ENCODE measurements at places on chromosomes 1 and 21.
A peak's percentile ranks its signal among the peaks of the same experiment; 100 is the strongest.

- no peak for DNase-seq
Measured at GRCh38 chr1:111585447-111586086, 34.0 kb upstream of the RAP1A start.

GRCh38 chr1:117635805-117636204 is 30.0 kb downstream of the TENT5C start:
- no peak for DNase-seq

- DNase-seq: no peak
Measured at GRCh38 chr1:90334137-90334536, 339.2 kb downstream of the ZNF326 start.

DNA sequence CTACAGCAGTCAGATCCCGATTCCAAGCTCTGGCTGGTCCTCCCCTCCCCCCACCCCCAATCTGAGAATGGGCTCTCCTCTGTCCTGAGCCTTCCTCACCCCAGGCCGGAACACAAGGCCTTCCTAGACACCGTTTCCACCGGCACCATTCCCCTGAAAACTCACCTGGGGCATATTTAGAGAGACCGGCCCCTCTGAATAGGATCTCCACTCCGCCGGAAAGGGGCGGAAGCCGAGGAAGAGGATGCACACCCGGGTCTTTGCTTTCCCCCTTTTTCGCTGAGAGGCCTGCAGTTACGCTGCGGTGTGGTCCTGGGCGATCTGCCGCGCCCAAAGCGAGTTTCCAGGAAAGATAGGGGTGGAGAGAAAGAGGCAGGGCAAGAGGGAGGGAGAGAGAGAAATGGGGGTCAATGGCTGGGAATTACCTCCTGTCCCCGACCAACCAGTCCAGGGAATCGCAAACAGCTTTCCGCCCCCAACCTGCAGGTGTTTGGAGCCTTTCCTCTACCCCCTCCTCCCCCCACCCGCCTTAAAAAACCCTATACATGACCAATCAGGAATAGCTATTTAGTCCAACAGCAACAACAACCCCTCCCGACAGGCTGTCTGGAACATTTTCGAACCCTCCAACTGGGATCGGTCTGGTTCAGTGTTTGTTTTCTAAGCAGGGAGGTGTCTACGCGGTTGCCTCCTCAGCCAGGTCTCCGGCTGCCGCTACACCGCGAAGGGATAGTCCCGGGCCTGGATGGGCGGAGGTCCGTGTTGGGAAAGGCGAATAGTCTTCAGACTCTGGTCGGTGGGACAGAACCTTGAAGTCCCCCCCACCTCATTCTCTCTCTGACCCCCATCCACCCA is 2.8 kb downstream of the TAL1 start:
- no peak for DNase-seq

DNA sequence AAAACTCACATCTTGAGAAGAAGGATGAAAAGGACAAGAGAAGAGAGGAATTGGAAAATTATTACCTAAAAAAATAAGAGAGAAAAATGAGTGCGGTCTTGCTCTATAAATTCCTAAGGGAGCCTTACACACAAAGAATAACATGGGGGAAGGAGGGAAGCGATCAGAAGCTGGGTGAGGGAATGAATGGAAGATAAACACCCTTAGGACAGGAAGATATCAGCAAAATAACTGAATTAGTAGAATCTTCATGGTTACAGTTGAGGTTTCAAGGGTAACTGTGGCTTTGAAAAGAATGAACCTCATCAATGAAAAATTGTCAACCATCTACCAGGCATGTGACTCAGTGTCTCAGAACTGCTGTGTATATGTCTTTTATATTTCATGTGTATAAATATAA is 192.5 kb upstream of the FOXD3 start:
- DNase-seq: no peak

- no peak for DNase-seq
Measured at GRCh38 chr1:56133522-56134472, 445.6 kb downstream of the PLPP3 start.

GRCh38 chr1:58768191-58768731 is 15.6 kb downstream of the JUN start:
- DNase-seq: no peak

DNA sequence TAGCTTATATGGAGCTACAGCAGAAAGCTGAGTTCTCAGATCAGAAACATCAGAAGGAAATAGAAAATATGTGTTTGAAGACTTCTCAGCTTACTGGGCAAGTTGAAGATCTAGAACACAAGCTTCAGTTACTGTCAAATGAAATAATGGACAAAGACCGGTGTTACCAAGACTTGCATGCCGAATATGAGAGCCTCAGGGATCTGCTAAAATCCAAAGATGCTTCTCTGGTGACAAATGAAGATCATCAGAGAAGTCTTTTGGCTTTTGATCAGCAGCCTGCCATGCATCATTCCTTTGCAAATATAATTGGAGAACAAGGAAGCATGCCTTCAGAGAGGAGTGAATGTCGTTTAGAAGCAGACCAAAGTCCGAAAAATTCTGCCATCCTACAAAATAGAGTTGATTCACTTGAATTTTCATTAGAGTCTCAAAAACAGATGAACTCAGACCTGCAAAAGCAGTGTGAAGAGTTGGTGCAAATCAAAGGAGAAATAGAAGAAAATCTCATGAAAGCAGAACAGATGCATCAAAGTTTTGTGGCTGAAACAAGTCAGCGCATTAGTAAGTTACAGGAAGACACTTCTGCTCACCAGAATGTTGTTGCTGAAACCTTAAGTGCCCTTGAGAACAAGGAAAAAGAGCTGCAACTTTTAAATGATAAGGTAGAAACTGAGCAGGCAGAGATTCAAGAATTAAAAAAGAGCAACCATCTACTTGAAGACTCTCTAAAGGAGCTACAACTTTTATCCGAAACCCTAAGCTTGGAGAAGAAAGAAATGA is 37.6 kb downstream of the CENPF start:
- peak; percentile 20 for DNase-seq

- no peak for DNase-seq
Measured at GRCh38 chr1:108100148-108100547, 100.0 kb downstream of the SLC25A24 start.

DNA sequence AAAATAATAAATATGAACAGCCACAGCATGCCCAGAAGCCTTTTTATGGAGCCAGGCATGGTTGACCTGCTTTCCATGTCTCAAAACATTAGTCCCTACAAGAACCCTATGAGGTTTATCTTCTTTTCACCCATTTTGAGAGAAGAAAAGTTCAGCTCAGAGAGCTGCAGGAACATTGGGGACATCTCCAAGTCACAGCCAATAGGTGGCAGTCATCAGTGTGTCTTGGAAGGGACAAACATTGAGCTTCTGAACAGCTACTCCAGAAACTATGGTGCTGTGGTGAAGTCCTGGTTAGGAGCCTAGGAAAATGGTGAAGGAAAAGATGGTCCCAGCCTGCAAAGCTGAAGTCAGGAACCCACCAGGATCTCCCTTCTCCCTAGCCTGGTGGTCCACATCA is 73.6 kb downstream of the JMJD4 start:
- no peak for DNase-seq

DNA sequence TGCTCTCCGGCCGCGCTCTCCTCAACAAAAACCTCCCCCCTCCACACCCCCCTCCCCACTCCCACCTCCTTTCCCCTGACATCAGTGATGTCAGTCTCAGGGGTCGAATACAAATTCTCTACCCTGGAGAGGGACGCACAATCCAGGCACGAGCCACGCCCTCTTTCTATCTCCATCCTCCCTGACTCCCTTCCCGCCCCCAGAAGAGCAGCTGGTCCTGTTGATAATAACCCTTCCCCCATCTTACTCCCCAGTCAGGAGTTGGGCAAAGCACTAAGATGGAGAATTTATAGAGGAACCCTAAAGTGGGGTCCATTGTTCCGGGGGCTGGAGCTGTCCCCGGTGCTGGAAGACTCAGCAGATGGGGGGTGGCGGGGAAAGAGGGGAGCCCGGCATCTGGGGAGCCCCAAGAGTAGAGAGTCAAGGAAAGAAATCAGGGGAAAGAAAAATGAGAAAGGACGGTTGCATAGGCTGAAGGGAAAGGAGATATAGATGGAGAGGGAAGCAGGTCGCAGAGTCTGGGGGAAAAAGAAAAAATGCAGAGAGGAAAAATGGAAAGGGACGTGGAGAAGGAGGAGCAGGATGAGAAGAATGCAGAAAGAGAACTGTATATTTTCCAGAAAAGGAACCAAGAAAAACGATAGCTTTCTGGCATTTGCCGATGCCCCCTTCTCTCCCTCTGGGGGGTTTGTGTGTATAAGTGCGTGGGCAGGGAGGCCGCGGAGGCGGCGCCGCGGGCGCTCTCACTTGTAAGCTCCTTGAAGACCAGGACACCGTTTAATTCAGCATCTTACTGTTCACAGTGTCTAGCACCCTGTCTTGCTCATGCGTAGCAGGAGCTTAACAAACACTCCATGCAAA is at the start of gene CELF3:
Gene CELF3, minus strand, starts transcription at position 33 of the 861 bp plus-strand sequence. CDS start 783 bp downstream, outside the sequence.
- DNase-seq: no peak

- no peak for DNase-seq
Measured at GRCh38 chr1:87437663-87438295, 109.1 kb downstream of the LMO4 start.

- DNase-seq: no peak
Measured at GRCh38 chr1:63326473-63327380, 4.4 kb downstream of the FOXD3 start.

GRCh38 chr1:210624722-210625121 is 296.0 kb downstream of the HHAT start:
- no peak for DNase-seq

GRCh38 chr1:6621429-6622391 is 3.0 kb upstream of the THAP3 start:
- DNase-seq: no peak

GRCh38 chr1:24961334-24961733 is 31.3 kb upstream of the RUNX3 start:
- no peak for DNase-seq

- DNase-seq: no peak
Measured at GRCh38 chr1:220572416-220572815, 44.5 kb downstream of the MARK1 start.

DNA sequence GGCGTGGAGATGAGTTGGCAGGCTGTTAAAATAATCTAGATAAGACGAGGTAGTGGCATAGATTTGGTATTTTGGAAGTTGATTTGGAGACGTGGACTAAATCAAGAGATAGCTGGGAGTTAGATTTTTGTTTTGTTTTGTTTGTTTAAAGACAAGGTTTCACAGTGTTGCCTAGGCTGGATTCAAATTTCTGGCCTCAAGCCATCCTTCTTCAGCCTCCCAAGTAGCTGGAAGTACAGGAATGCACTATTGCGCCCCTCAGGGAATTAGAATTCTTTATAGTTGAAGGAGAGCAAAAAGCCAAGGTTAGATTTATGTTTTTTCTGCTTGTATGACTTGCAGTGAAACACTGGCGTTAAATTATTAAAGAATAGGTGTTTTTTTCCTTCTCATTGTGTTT is 22.3 kb upstream of the SNRPE start:
- no peak for DNase-seq

DNA sequence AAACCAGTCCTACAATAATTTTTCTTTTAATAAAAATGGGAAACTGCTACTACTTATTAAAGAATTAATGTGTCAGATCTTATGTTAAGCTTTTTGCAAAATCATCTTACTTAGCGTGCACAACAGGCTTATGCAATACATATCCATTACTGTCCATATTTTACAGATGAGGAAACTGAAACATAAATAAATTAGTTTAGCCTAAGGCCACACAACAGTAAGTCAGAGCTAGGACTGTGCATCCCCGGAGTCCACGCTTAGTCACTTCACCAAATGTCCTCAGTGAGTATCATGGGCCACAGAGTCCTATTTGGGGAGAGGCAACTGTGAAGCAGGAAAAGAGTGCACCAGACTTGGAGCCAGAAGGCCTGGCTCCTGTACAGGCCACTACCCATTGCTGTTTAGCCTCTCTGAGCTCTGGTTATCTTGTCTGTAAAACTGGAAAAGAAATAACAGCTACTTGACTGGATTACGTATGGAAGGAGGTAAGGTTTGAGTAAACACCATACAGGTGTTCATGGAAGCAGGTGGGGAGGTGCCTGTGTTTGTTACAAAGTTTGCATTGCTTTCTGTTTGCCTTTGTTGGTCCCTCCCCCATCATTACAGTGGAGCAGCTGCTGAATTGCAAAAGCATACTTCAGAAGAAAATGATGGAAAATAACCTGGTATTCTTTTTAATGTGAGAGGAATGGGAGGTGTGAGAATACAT is 192.8 kb downstream of the FCRL5 start:
- no peak for DNase-seq

DNA sequence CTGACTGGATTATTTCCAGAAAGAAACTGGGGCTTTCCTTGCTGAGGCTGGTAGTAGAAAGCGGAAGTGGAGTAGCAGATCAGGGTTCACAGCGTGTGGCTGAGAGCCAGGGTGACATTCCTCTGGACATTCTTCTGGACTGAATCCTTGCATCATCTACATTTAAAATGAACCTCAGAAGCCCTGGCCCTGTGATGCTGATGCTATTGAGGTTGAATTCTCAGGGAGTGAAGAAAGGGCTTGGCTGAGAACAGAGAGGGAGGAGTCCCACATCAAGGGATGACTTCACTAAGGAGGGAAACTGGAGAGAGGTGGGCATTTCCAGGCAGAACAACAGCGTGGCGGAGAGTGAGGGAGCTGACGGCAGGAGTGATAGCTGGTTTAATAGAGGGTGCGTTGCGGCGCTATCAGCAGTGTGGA is 102.3 kb upstream of the LMO4 start:
- DNase-seq: no peak

GRCh38 chr21:43613755-43614638 is 45.3 kb downstream of the HSF2BP start:
- DNase-seq: no peak

- DNase-seq: no peak
Measured at GRCh38 chr1:97457446-97458089, 463.3 kb downstream of the DPYD start.

- DNase-seq: no peak
Measured at GRCh38 chr1:186236921-186237320, 138.1 kb downstream of the TPR start.

DNA sequence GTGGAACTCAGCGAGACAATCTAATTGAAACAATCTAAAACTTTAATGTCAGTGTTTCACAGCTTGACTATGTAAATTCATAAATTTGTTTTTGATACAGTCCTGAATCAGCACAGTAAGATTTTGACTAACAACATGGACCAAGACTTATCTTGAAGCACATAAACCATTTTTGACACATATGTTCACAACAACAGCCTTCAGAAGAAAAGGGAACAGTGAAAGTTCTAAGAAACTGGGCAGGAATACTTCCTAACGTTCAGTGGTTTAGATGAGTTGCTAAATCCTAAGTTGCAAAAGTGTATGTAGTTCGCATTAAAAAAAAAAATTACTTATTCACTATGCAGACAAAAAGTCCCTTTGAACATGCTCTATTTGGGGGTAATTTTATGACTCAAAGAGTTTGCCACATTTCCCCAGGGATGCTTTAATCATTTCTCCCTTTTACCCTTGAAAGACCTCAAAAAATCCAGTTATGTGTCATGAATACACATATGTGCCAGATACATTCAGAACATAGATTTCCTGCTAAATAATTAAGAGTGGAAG is 120.2 kb downstream of the MRPL39 start:
- no peak for DNase-seq

DNA sequence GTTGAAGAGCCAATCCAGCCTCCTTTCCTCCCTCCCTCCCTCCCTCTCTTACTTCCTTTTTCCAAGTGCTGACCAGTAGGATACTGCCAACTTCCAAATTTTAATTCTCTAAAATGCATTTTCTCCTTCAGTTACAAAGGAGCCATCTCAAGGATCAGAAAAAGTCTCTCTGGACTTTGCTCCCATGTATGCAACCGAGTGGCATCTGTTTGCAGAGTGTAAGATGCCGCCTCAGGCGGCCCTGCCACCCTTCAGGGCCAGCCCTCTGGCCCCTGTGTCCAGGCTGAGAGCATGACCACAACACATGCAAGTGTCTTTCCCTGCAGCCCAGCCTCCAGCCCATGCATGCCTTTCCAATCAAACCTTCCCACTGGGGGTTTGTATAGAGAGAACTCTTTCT is 205.3 kb upstream of the RAB4A start:
- no peak for DNase-seq

All from central memory CD4-positive, alpha-beta T cell (primary cell).